Bladder microvascular endothelial cell (primary cell): ENCODE measurements at places on chromosomes 12 and 14. TPM values are rescaled to one million over a fixed set of nuclear protein-coding genes. Genes with fewer than 3 reads are reported as not detected.

Gene KCNH5
- total RNA-seq: not detected in 2 replicates

Gene SYNDIG1L
- 0.06 TPM in 1 of 2 replicates, not detected in the other for total RNA-seq

Gene LRTM2
- total RNA-seq: not detected in 2 replicates

Gene AREL1
- 19.1 and 44.4 TPM in 2 replicates for total RNA-seq

Gene IFNG-AS1
- total RNA-seq: not detected in 2 replicates

Gene SRSF5
- 94.9 and 180 TPM in 2 replicates for total RNA-seq

Gene SDSL
- total RNA-seq: 3.6 and 6.4 TPM in 2 replicates

Gene PLEKHD1
- total RNA-seq: 0.06 TPM in 1 of 2 replicates, not detected in the other

Gene LBHD2
- not detected in 2 replicates for total RNA-seq

Gene SVOP
- not detected in 2 replicates for total RNA-seq

Gene ADAM20
- total RNA-seq: 0.16 and 2.4 TPM in 2 replicates

Gene RXYLT1
- total RNA-seq: 7.3 and 9.4 TPM in 2 replicates

Gene SH2B3
- 37.6 and 56.8 TPM in 2 replicates for total RNA-seq

Gene SDR9C7
- not detected in 2 replicates for total RNA-seq

Gene DEPDC4
- total RNA-seq: 0.32 and 0.82 TPM in 2 replicates

Gene SPRYD4
- total RNA-seq: 1.3 and 2.0 TPM in 2 replicates

Gene CD27
- total RNA-seq: not detected in 2 replicates

Gene BBOF1
- total RNA-seq: 0.97 and 2.4 TPM in 2 replicates

Gene ERP27
- total RNA-seq: under 0.01 and 0.06 TPM in 2 replicates

Gene CIDEB
- 3.7 and 3.8 TPM in 2 replicates for total RNA-seq

Gene CD163L1
- 4.7 and 15.8 TPM in 2 replicates for total RNA-seq

Gene FAM186B
- under 0.01 and 0.06 TPM in 2 replicates for total RNA-seq

Gene RNASE7
- not detected in 2 replicates for total RNA-seq

Gene WNT1
- total RNA-seq: not detected in 2 replicates

Gene ETFBKMT
- total RNA-seq: 2.3 and 2.8 TPM in 2 replicates

Gene SRGAP1
- total RNA-seq: 2.9 and 7.6 TPM in 2 replicates

Gene VRTN
- total RNA-seq: not detected in 2 replicates

Gene CNTN1
- not detected in 2 replicates for total RNA-seq

Gene BCL11B
- under 0.01 TPM in 2 replicates for total RNA-seq

Gene GZMH
- not detected in 2 replicates for total RNA-seq

Gene VASH1
- total RNA-seq: 54.4 and 113 TPM in 2 replicates

Gene SCN8A
- total RNA-seq: 0.32 and 0.76 TPM in 2 replicates

Gene TEX52
- not detected in 2 replicates for total RNA-seq

Gene NR1H4
- total RNA-seq: not detected in 2 replicates

Gene CCDC196
- total RNA-seq: not detected in 2 replicates

Gene GXYLT1
- total RNA-seq: 13.8 and 25.4 TPM in 2 replicates

Gene DBX2
- total RNA-seq: not detected in 2 replicates

Gene ITGA7
- 0.76 and 0.81 TPM in 2 replicates for total RNA-seq

Gene METTL25
- total RNA-seq: 5.8 and 10.6 TPM in 2 replicates
